Small intestine (tissue), 16 donors: ENCODE measurements at places on chromosomes 16 and 17. TPM values are rescaled to one million over a fixed set of nuclear protein-coding genes. Genes with fewer than 3 reads are reported as not detected.

- DNase-seq = peak; percentile 3
Measured at GRCh38 chr16:7137560-7138330, 194.9 kb upstream of the RBFOX1 start.

MYH1 gene
- polyA plus RNA-seq = 0.22 TPM

CPPED1 gene
- 28.2 TPM for polyA plus RNA-seq

DNAH17 gene
- 3.6 TPM for polyA plus RNA-seq

- no peak for DNase-seq
Measured at GRCh38 chr17:871751-872519, 89.8 kb downstream of the MRM3 start.

DNA sequence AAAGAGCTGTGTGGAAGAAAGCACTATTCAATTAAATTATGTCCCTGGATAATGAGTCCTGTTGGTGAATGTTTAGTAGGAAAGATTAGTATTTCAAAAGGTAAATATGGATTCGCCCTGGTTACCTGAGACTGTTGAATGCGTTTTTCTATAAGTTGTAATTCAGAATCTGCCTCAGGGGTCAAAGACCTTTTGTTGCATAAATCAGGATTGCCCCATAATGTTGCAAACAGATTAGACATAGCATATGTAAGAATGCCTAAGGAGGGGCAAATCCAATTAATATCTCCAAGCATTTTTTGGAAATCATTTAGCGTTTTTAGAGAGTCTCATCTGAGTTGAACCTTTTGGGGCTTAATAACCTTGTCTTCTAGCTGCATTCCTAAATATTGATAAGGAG lies 70.1 kb upstream of the ARL4D start:
- DNase-seq = peak; percentile 16

- DNase-seq = no peak
Measured at GRCh38 chr16:71732587-71732986, 8.1 kb upstream of the PHLPP2 start.

GRCh38 chr16:79537584-79537983 lies 63.0 kb downstream of the MAF start:
- no peak for DNase-seq

LGALS3BP gene
- polyA plus RNA-seq = 181 TPM

- peak; percentile 65 for DNase-seq
Measured at GRCh38 chr16:84062734-84063640, 20.4 kb upstream of the SLC38A8 start.

- DNase-seq = no peak
Measured at GRCh38 chr16:89352091-89352681, 134.7 kb downstream of the ZNF778 start.

- DNase-seq = no peak
Measured at GRCh38 chr16:62620275-62620674, 584.0 kb upstream of the CDH8 start.

DNA sequence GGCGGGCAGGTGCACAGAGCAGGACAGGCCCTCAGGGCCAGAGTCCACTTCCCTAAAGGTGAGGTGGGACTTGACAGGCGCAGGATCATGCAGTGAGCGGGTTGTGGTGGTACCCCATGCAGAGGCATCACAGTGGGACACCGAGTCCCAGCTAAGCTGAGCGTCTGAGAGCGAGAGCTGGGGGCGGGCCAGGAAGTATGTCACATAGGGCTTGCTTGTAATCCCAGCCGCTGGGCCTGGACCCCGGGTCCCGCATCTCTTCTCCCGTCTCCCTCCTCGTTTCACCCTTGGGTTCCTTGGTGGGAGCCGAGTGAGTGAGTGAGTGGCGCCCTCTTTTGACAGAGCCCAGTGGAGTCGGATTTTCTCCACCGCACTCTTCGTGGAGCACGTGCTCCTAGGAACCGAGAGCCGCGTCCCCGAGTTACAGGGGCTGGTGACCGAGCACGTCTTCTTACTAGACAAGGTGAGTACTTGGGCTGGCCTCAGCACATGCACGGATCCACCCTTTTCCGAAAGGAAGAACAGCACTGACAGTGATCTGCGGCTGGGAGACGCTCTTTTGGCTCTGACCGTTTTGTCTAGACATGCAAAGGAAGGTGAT lies 50.8 kb upstream of the ENDOV start:
- no peak for DNase-seq

COASY gene
- 109 TPM for polyA plus RNA-seq

DNA sequence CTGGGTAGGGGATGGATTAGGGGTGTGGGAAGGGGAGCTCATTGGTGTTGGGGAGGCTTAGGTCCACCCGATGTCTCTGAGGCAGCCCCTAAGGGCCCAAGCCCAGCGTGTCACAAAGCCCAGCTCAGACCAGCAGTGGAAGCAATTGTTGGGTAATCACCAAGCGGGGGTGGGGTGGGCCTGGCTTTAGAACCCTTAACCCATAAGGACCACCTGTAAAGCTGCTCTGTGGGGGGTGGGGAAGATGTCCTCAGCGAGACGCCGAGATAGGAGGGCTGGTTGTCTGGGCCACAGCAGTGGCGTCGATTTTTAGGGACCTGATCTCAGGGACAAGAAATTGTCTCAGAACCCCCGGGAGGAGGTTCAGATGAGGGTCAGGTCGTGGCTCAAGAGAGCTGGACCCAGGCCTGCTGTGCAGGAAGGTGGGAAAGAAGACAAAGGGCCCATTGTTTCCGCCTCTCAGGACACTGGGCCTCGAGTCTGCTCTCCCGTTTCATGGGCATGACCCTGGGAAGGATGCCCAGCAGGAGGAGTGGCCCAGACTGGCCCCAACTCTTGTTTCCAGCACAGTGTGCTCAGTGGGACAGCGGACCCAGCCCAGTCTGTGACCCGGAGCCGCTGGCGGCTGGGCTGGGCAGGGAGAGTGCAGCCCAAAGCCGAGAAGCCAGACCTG lies 15.9 kb downstream of the ST6GALNAC2 start:
- DNase-seq = no peak

CRYBA1 gene
- polyA plus RNA-seq = not detected
